ENCODE measurements at places on chromosomes 16 and 17.

DNA sequence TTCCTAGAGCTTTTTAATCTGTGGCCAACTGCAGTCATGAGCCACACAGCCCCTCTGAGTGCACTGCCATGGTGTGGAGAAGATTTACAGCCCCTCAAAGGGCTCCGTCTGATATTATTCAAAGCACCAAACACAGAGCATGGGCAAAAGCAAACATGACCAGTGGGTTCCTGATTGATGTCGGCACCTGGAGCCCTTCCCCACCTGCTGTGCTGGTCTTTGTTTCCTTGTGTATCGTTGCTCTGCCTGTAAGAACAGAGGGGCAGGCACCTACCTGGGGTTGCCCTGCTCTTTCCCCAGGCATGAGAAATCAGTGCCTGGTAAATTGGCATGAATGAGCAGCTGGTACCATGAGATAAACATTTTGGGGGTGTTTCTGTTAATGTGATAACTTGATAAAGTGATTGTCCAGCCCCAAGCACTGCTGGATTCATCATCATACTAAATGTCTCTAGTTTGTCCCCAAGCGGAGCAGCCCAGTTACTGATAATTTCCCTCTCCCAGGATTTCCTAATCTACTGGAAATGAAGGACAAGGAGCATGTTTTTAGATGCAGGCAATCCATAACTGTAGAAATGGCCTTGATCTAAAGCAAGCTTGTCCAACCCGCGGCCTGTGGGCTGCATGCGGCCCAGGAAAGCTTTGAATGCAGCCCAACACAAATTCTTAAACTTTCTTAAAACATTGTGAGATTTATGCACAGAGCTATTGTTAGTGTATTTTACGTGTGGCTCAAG is 5.0 kb upstream of the SPIRE2 start:
- no peak overlapping the region for H3K27ac ChIP-seq
- no peak for DNase-seq
- H3K4me1 ChIP-seq = peaks cover 9% of the 10 kb centered on the region
- H3K27me3 ChIP-seq = no peaks in the 10 kb centered on the region
- H3K4me3 ChIP-seq = no peak overlapping the region

DNA sequence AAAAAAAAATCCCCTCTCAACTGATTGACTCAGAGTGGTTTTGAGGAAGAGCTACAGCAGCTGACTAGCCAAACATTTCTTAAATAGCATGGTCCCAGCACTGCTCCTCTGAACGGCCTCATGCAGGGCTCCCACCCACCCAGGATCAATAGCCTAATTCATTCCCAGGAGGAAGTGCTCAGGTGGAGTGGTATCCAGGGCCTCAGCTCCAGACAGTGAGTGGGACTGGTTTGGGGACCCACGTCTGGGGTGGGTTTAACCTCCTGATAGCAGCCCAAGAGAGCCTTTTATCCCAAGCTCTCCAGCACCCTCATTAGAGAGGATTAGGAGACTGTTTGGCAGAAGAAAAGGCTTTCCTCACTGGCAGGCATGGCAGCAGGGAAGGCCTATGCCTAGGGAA is 68.5 kb upstream of the CDH5 start:
- no peak overlapping the region for H3K27ac ChIP-seq
- no peaks in the 10 kb centered on the region for H3K4me1 ChIP-seq
- H3K27me3 ChIP-seq = no peaks in the 10 kb centered on the region
- no peak for DNase-seq
- no peaks in the 10 kb centered on the region for H3K36me3 ChIP-seq
- H3K4me3 ChIP-seq = no peak overlapping the region

- H3K4me3 ChIP-seq = no peak overlapping the region
- peaks cover 9% of the 10 kb centered on the region for H3K4me1 ChIP-seq
- no peaks in the 10 kb centered on the region for H3K36me3 ChIP-seq
- H3K27ac ChIP-seq = no peak overlapping the region
Observed at GRCh38 chr16:51763072-51763661, 612.1 kb upstream of the SALL1 start.

GRCh38 chr17:29257756-29258155 is 11.1 kb downstream of the CRYBA1 start:
- H3K4me1 ChIP-seq = peaks cover 46% of the 10 kb centered on the region
- peaks cover 20% of the 10 kb centered on the region for H3K36me3 ChIP-seq
- peak overlapping the region; percentile 50 for H3K27ac ChIP-seq
- H3K27me3 ChIP-seq = no peaks in the 10 kb centered on the region
- H3K4me3 ChIP-seq = peak overlapping the region; percentile 17

- peaks cover 69% of the 10 kb centered on the region for H3K4me1 ChIP-seq
- H3K36me3 ChIP-seq = peaks cover 13% of the 10 kb centered on the region
- H3K4me3 ChIP-seq = peak overlapping the region; percentile 79
- peak; percentile 71 for DNase-seq
- no peaks in the 10 kb centered on the region for H3K27me3 ChIP-seq
Observed at GRCh38 chr16:4613636-4614570, 785 bp downstream of the UBALD1 start.

DNA sequence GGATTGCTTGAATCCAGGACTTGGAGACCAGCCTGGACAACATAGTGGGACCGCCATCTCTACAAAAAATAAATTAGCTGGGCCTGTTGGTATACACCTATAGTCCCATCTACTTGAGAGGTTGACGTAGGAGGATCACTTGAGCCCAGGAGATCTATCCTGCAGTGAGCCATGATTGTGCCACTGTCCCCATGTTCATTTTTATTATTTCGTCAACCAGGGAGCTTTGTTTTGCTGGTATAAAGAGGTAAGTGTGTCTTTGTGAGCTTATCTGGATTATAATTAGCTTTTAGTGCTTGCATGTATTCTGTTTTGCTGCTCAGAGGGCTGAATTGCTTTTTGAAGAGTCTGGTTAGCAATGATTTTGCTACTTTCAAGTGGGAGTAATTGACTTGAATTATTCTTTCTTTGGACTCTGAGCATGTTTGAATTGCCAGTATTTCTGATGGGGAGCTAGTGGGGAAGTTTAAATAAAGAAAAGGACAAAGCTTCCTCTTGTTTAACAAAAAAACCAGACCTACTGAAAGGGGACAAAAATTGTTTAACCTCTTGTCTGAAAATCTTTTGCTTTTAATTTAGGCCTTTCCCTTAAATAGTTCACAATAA is 31.6 kb upstream of the BCAS3 start:
- H3K4me3 ChIP-seq = no peak overlapping the region
- H3K27me3 ChIP-seq = no peaks in the 10 kb centered on the region
- peaks cover 3% of the 10 kb centered on the region for H3K4me1 ChIP-seq
- peaks cover 16% of the 10 kb centered on the region for H3K36me3 ChIP-seq
- DNase-seq = no peak
- no peak overlapping the region for H3K27ac ChIP-seq

- peaks cover 3% of the 10 kb centered on the region for H3K36me3 ChIP-seq
- no peaks in the 10 kb centered on the region for H3K4me1 ChIP-seq
- no peaks in the 10 kb centered on the region for H3K27me3 ChIP-seq
- no peak overlapping the region for H3K27ac ChIP-seq
Observed at GRCh38 chr17:79966681-79967080, 69.0 kb downstream of the TBC1D16 start.

DNA sequence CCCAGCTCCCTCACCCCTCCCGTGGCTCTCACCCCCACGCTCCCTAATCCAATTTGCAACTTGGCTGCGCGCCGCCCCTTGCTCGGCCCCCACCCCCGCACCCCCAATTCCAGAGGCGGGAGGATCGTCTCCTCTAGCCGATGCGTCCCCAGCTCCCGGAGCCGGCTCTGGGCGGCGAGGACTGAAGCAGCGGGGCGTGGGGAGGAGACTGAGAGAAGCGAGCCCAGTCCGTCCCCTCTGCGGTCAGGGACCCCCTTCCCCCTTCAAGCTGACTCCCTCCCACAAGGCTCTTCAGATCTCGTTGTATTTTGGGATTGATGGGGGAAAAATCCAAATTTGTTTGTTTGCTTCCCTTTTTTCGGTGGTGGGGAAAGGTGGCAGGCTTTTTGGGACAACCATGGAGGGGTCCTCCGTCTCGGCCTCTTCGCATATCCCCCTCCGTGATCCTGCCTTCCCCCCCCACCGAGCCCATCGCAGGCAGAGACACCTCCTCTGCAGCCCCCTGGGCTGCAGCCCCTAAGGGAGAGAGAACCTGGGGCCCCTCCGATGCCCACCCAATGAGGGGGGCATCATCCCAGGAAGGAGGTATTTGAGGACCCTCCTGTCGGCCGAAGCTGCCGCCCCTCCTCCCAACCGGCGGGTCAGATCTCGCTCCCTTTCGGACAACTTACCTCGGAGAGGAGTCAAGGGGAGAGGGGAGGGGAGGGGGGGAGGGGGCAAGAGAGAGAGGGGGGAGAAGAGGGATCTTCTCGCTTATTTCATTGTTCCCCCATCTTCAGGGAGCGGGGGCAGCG is 466 bp downstream of the NEUROD2 start:
- H3K4me1 ChIP-seq = peaks cover 27% of the 10 kb centered on the region
- no peak for DNase-seq
- H3K4me3 ChIP-seq = peak overlapping the region; percentile 9
- no peaks in the 10 kb centered on the region for H3K36me3 ChIP-seq

DNA sequence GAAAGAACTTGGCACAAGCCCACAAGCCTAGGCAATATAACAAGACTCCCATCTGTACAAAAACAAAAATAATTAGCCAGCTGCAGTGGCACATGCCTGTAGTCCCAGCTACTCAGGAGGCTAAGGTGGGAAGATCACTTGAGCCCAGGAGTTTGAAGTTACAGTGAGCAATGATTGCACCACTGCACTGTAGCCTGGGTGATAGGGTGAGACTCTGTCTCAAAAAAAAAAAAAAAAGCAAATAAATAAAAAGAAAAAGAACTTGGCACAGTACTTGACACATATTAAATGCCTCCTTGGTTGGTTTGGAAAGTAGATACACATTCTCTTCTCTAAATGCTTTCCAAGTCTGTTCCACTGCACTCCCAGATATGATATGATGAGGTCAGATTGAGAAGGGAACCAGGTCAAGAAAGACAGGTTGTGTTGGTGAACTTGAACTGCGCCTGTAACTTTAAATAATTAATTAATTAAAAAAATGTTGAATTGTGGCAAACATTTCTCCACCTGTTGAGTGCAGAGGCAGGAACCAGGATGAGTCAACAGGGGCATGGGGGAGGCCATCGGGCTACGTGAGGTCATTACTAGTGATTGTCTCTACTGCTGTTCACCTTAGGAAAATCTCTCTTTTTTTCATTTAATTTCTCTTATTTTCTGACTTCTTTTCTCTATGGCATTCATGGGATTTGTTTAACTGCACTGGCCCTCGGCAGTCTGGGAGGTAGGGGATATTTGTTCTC is 25.9 kb upstream of the EFCAB13 start:
- no peaks in the 10 kb centered on the region for H3K27me3 ChIP-seq
- H3K4me1 ChIP-seq = peaks cover 36% of the 10 kb centered on the region
- no peak overlapping the region for H3K4me3 ChIP-seq
- peak overlapping the region; percentile 86 for H3K27ac ChIP-seq
- peaks cover 26% of the 10 kb centered on the region for H3K36me3 ChIP-seq

DNA sequence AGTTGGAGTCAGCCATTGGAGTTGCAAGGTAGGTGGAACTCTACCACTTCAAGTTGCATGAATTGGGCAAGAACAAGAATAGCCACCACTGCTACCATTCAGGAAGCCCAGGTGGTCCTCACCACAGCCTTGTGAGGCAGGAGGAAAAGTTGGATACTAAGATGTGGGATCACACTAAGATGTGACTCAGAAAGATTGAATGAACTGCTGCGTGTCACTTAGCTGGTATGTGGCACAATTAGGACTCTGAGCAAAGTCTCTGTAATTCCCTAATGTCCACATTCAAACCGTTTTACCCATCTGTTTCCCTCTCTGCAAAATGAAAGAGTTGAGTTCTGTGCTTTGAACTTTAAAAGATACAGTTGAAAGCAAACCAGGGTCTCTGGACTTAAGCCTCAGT is 44.7 kb upstream of the HS3ST3A1 start:
- no peak overlapping the region for H3K4me3 ChIP-seq
- H3K36me3 ChIP-seq = no peaks in the 10 kb centered on the region
- no peaks in the 10 kb centered on the region for H3K27me3 ChIP-seq

DNA sequence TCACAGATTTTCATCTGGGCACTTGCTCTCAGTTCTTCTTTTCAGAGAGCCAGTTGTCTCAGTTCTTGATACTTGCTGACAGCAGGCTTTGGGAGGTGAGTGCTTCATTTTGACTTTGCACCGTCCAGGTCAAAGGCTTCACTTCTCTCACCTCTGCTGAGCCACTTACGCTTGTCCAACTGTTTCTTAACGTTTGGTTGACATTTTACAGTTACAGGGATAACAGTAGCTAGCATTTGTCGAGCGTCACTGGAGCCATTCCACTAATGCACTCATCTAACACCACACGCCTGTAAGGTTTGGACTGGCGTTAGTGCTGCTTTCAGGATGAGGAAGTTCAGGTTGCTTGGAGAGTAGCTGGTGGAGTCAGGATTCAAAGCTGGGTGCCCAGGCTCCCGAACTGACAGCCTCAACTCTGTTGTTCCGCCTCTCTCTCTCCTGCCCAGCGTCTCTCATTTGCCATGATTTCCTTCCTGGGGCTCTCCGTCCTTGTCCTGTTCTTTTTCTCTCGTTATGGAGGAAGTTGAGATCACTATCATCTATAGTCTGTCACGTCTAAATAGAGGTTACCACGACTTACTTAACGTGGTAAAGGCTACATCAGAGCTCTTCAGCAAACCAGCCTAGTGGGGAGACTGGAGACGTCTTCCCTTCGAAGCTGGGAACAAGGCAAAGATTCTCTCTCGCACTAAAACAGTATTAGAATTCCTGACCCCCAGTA is 220.8 kb downstream of the RPTOR start:
- H3K27ac ChIP-seq = no peak overlapping the region
- no peak for DNase-seq

GRCh38 chr17:28327031-28327607 is 8.1 kb downstream of the TMEM97 start:
- peaks cover 31% of the 10 kb centered on the region for H3K36me3 ChIP-seq
- no peak for DNase-seq
- H3K4me3 ChIP-seq = no peak overlapping the region
- no peaks in the 10 kb centered on the region for H3K27me3 ChIP-seq
- H3K4me1 ChIP-seq = no peaks in the 10 kb centered on the region

GRCh38 chr17:72143245-72143644 is 22.4 kb downstream of the SOX9 start:
- H3K36me3 ChIP-seq = no peaks in the 10 kb centered on the region
- no peak overlapping the region for H3K27ac ChIP-seq
- H3K4me3 ChIP-seq = no peak overlapping the region
- no peaks in the 10 kb centered on the region for H3K4me1 ChIP-seq
- no peak for DNase-seq

DNA sequence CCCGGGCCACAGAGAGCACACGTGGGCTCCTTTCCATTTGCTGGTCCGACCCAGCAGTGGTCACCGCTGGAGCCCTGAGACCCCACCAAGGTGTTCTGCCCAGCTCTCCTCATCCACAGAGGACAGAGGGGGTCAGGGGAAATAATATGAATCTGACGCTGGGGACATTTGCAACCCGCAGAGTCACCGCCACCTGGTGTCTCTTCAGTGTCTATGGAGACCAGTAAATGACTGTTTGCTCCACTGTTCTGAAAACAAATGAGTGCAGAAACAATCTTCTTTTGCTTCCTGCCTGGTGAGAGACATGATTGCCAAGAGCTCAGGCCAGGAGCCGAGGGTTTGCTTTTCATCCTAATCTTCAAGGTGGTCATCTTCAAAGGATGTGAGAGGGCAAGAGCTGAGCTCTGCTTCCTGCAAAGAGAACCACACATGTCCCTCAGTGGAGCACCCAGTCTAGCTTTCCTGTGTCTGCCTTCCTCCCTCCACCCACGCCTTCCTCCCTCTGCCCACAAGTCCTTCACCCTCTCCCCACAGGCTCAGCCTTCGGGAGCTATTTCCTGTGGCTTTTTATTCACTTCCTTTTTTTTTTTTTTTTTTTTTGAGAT is 14.7 kb upstream of the KLHDC4 start:
- no peaks in the 10 kb centered on the region for H3K36me3 ChIP-seq
- H3K27me3 ChIP-seq = no peaks in the 10 kb centered on the region
- no peak overlapping the region for H3K27ac ChIP-seq
- H3K4me3 ChIP-seq = no peak overlapping the region
- peaks cover 12% of the 10 kb centered on the region for H3K4me1 ChIP-seq

- no peak for DNase-seq
- no peaks in the 10 kb centered on the region for H3K27me3 ChIP-seq
- no peaks in the 10 kb centered on the region for H3K4me1 ChIP-seq
- H3K27ac ChIP-seq = no peak overlapping the region
- no peak overlapping the region for H3K4me3 ChIP-seq
- H3K36me3 ChIP-seq = no peaks in the 10 kb centered on the region
Observed at GRCh38 chr16:5581908-5582307, 484.3 kb upstream of the EEF2KMT start.
